Stimulated activated CD8-positive, alpha-beta memory T cell treated with anti-CD3 and anti-CD28 coated beads, Interleukin-7, amount 100 ng/mL, for 1 hour (primary cell): ENCODE measurements at places on chromosomes 3 and 15.

DNA sequence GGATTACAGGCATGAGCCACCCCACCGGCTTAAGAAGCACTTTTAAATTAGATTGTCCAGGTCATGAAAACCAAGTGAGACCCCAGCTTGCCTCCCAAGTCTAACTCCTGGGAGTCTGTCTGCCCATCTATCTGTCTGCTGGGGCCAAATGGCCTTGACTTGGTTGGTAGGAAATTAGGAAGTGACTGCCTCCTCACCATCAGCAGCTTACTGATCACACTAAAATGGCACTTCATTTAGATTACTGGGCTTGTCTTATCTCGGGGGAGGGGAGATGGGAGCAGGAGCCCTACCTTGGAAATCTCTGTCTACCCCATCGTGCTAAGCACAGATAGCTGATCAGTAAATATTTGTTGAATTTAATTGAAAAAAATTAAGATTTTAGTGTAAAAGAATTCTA lies 5.6 kb upstream of the LRRC2 start:
- DNase-seq = no peak

GRCh38 chr3:48848816-48849515 lies 1.3 kb upstream of the PRKAR2A start:
- DNase-seq = no peak

GRCh38 chr15:88447206-88447605 lies 20.0 kb downstream of the MRPL46 start:
- no peak for DNase-seq

- no peak for DNase-seq
Measured at GRCh38 chr15:33956397-33956796, 11.9 kb upstream of the CHRM5 start.

DNA sequence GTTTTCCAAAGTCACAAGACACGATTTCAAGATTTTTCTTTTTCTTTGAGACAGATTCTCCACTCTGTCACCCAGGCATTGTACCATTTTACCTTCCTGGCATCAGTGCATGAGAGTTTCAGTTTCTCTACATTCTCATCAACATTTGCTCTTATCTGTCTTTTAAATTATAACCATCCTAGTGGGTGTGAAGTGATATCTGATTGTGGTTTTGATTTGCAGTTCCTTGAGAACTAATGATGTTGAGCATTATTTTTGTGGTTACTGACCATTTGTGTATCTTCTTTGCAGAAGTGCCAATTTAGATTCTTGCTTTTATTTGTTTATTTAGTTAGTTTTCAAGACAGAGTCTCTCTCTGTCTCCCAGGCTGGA lies 41.2 kb downstream of the ADIPOQ start:
- DNase-seq = no peak

- no peak for DNase-seq
Measured at GRCh38 chr15:49888323-49888693, 230.7 kb downstream of the ATP8B4 start.

GRCh38 chr3:36823806-36824205 lies 59.5 kb upstream of the DCLK3 start:
- DNase-seq = no peak

DNA sequence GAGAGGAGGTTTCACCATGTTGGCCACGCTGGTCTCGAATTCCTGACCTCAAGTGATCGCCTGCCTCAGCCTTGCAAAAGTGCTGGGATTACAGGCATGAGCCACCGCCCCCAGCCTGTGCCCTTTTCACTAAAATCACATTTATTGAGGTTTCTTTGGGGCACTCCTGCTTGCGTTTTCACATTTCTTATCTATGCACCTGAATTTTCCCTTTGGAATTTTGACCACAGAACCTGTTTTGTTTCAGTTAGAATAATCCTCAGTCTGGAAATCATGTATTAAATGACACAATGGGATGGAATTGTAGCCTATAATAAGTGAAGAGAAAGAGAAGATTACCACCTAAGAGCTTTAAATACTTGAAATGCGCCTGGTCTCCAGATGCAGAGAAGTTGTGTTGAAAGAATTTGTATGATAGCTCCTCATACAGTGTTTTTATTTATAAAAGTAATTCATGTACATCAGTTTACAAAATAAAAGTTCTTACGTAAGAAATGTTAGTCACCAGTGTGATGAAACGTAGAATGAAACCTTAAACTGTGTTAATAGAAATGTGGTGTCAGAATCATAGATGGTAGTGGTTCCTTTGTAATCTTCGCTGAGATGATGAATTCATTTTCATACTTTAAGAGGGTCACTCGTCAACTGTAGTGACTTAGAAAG lies 107.0 kb downstream of the TCF12 start:
- no peak for DNase-seq

- DNase-seq = no peak
Measured at GRCh38 chr3:10515884-10516495, 10.6 kb upstream of the ATP2B2 start.

GRCh38 chr3:170909129-170909903 lies 879 bp upstream of the EIF5A2 start:
- DNase-seq = no peak
